ENCODE measurements at places on chromosomes 7 and 10. TPM values are rescaled to one million over a fixed set of nuclear protein-coding genes. Genes with fewer than 3 reads are reported as not detected.

CRYGN gene
- not detected for total RNA-seq

CRHR2 gene
- total RNA-seq, result not detected

C10orf53 gene
- total RNA-seq, result not detected

FKBP6 gene
- total RNA-seq, result not detected

NODAL gene
- not detected for total RNA-seq

CHST15 gene
- 8.6 TPM for total RNA-seq

OR2A12 gene
- not detected for total RNA-seq

MRPL32 gene
- 79.6 TPM for total RNA-seq

CALHM3 gene
- total RNA-seq, result 0.20 TPM

RBM20 gene
- total RNA-seq, result 2.6 TPM

DMBT1 gene
- 0.22 TPM for total RNA-seq

KIF11 gene
- 36.7 TPM for total RNA-seq

NAT16 gene
- 0.06 TPM for total RNA-seq

RBP4 gene
- total RNA-seq, result 10.4 TPM

ITPRID1 gene
- total RNA-seq, result not detected

AZGP1 gene
- total RNA-seq, result not detected

FEZF1 gene
- not detected for total RNA-seq

SPDYE6 gene
- not detected for total RNA-seq

MICU1 gene
- total RNA-seq, result 53.8 TPM

HOXA9 gene
- total RNA-seq, result 0.70 TPM

MEOX2 gene
- not detected for total RNA-seq

SKAP2 gene
- total RNA-seq, result 12.8 TPM

IDI2 gene
- not detected for total RNA-seq

EMX2 gene
- not detected for total RNA-seq

LRMDA gene
- 3.8 TPM for total RNA-seq

C7orf57 gene
- 0.18 TPM for total RNA-seq

NPTX2 gene
- 0.13 TPM for total RNA-seq

AKR1C8 gene
- total RNA-seq, result 0.16 TPM

UPK3B gene
- total RNA-seq, result 19.4 TPM

SPDYE2B gene
- total RNA-seq, result not detected

CYP2W1 gene
- total RNA-seq, result 0.05 TPM

MYO1G gene
- total RNA-seq, result 0.26 TPM

CNTNAP2 gene
- not detected for total RNA-seq

SNX10 gene
- 4.5 TPM for total RNA-seq

SFTPA1 gene
- total RNA-seq, result not detected

DGKI gene
- total RNA-seq, result 0.23 TPM

CNPY1 gene
- not detected for total RNA-seq

SOSTDC1 gene
- not detected for total RNA-seq

ITIH2 gene
- total RNA-seq, result 0.31 TPM

A1CF gene
- total RNA-seq, result not detected

GIMAP6 gene
- total RNA-seq, result not detected

SPDYE11 gene
- total RNA-seq, result not detected
